ENCODE measurements at places on chromosomes 1 and 21.

DNA sequence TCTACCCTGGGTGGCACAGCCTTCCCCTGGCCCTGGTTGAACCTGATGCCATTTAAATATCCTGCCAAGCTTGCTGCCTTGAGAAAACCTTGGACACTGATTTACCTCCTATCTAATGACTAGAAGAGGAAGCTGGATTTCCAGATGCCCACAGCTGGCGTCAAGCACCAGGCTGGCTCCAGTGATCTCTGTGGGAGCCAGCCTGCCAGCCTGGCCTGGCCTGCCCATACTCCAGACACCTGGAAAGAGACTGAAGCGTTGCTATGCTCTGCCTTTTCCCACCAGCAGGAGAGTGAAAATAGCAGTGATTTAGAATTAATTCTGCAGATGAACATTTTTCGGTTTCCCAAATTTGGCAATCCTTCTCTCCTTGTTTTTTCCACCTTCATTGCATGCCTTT lies 11.5 kb upstream of the EIF4G3 start:
- DNase-seq, result no peak

DNA sequence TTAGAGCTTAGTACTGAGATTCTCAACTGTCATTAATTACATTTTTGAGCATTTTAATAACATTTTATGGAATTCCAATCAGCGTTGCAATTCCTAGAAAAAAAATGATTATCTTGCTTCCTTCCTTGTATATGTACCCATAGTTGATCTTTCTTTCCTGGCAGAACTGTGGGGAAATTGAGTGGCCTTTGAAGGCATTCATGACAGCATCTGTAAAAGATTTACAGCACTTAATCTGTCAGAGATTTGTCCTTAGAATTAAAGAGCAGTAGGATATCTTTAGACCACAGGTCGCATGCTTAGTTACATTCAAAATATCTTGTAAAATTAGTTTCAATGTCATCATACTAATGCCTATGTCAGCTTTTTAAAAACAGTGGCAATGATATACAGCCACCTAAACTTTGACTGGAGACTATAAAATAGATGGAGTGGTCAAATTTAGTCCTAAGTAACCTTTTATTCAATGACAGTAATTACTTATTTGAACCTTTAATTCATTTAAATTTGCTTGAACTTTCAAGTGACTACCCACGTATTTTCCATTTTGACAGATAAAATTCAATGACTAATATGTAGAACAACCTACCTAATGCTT lies 692.0 kb downstream of the NCAM2 start:
- no peak for DNase-seq

- no peak for DNase-seq
Observed at GRCh38 chr1:167210966-167211674, 9.6 kb upstream of the POU2F1 start.

DNA sequence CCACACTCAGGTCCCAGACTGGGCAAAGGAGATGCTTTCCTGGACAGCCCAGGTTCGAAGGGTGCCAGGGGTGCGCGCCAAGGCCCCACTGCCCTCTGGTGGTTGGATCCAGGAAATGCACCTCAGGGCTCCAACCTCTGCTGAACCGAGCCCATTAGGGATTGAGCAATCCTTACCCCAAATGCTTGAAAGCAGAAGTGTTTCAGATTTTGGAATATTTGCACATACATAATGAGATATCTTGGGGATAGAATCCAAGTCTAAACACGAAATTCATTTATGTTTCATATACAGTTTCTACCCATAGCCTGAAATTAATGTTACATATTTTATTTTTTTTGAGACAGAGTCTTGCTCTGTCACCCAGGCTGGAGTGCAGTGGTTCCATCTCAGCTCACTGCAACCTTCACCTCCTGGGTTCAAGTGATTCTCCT lies 57.4 kb downstream of the SLC9A1 start:
- DNase-seq, result peak; percentile 30

DNA sequence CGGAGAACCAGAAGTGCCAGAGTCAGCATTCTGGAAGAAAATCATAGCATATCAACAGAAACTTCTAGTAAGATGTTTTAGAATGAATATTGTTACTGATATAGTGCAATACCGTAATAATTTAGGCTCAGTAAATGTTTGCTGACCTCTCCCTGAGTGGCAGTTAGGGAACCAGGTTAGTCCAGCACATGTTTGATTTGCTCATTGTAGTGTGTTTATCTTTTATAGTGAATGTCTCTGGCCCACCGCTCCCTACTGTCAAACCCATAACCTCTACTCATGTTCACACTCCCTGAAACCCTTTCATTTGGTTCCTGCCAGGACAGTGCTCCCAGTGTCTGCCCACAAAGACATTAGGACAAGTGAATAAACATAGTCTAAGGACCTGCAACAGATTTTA lies 102.7 kb downstream of the ZP4 start:
- DNase-seq, result no peak

- DNase-seq, result no peak
Observed at GRCh38 chr1:215719552-215719951, 152.4 kb downstream of the KCTD3 start.

DNA sequence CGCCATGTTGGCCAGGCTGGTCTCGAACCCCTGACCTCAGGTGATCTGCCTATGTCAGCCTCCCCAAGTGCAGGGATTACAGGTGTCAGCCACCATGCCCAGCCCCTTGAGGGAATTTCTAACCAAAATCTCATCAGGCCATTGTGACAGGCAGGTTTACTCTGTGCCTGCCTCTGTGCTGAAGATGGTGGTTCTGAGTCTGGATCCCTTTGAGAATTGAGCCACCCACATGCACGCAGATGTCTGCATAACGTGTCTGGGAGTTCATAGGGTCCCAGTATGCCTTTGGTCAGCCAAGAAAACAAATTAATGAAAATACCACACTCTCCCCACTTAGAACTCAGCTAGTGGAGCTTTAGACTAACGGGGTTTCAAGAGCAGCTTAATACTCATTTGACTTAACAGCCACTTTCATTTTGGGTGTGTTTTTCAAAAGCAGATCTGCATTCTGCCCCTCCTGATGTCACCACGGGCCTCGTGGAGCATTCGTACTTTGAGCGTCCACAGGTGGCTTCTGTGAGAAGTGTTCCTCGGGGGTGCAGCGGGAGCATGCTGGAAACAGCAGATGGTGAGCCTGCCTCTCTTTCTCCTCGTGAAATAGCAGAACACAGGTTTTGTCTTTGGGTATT lies 45.3 kb downstream of the DIP2A start:
- DNase-seq, result no peak

DNA sequence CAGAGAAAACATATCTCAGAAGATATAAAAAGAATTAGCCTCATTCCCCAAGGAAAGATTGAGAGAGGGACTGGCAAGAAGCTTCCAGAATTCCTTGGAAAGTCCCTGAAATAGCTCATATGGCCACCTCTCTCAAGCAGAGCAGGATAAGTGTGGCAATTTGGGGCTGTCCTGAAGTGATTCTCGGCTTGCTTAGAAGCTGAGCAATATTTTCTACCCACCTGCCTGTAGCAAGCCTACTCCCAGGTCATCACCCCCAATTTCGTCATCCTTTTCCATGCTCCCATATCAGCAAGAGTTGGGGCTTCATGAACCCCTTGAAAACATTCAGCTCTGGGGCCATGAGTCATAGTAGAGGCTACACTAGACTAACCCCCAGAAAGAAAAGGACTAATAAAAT lies 131.5 kb downstream of the PLPP3 start:
- no peak for DNase-seq

DNA sequence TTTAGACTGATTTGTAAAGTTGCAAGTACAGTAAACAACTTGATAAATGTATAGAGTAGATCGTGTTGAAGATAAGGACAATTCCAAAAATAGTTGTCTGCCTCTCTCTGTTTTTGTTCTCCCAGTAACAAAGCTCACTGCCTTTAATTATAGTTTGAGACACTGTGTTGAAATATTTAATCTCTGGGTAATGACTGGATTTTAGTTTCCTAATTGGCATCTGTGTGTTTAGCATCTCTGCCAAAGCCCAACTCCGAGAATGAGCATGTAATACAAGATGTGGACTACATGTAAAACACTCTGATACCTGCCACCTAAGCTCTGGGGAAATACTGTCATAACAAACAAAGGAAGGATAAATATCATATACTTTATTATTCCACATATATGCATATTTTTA lies 27.7 kb upstream of the SDE2 start:
- DNase-seq, result no peak

GRCh38 chr1:163535807-163536206 lies 214.1 kb downstream of the NUF2 start:
- DNase-seq, result no peak

DNA sequence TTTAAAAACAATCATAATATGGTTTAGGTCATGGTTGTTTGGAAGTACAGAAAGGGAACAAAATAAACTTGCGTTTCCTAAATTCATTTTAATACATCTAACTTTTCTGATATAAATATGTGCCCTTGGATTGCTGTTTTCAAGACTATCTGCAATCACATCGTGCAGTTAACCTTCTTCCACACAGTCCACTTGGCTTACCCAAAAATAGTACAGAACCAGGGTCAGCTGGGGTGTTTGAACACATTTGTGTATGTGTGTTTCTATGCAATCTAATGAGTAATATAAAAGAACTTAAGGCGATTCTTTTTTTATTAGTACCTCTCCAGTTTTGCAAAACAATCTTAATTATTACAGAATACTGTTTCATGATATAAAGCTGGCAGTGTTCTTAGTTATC lies 19.9 kb downstream of the SAMSN1 start:
- no peak for DNase-seq

- DNase-seq, result no peak
Observed at GRCh38 chr1:81907575-81907974, 106.8 kb downstream of the ADGRL2 start.

- no peak for DNase-seq
Observed at GRCh38 chr21:43591571-43591970, 67.7 kb downstream of the HSF2BP start.

All from stimulated activated CD4-positive, alpha-beta T cell treated with anti-CD3 and anti-CD28 coated beads, Interleukin-1b, Interleukin-23, amount 100 ng/mL, for 1 hour (primary cell).